Iris pigment epithelial cell (primary cell): ENCODE measurements at places on chromosomes 1 and 21.

GRCh38 chr1:184425449-184426277, 38.8 kb downstream of the C1orf21 start:
- no peak for DNase-seq

DNA sequence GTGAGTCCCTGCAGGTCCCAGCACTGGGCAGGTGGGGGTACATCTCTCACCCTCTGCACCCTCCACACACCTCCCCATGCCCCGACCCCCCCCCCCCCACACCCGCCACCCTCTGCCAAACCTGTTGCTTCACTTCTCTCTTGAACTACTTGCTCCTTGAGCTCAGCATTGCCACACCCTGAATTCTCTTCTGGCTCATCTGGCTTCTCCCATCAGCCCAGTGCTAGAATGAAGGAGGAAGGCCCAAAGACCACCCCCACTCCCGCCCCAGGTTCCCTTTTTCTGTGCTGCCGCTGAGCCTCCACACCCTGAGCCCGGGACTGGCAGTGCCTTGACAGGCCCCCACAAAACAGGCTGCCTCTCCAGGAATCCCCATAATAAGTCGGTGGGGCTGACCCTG, 6.4 kb upstream of the TNNI1 start:
- DNase-seq, result no peak

DNA sequence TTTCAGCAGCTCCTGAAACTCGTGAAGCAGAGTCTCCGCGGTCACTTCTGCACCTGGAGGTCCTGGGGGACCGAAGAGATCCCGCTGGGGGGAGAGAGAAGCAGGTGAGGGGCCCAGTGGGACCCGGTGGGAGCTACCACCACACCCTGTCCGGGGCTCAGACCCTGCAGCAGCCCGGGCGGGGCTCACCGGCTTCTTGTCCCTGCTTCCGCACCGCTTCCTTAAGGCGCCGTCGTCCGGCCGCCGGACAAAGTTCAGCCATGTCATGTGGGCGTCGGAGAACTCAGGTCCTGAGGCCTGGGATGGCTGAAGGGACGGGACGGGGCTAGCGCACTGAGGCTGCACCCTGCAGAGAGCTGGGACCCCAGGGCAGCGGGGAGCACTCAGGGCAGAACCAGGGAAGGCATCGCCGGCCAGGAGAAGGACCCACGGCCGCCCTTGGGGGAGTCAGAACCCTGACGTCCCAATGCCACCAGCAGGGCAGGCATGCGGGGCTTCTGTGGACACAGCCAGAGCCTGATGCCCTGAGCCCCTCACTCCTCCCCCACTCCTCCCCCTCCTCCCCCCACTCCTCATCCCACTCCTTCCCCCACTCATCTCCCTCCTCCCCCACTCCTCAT, 2.2 kb downstream of the C1QTNF12 start:
- no peak for DNase-seq

- DNase-seq, result peak; percentile 70
These were observed 73.4 kb downstream of the GALNT2 start for GRCh38 chr1:230140221-230141020.

DNA sequence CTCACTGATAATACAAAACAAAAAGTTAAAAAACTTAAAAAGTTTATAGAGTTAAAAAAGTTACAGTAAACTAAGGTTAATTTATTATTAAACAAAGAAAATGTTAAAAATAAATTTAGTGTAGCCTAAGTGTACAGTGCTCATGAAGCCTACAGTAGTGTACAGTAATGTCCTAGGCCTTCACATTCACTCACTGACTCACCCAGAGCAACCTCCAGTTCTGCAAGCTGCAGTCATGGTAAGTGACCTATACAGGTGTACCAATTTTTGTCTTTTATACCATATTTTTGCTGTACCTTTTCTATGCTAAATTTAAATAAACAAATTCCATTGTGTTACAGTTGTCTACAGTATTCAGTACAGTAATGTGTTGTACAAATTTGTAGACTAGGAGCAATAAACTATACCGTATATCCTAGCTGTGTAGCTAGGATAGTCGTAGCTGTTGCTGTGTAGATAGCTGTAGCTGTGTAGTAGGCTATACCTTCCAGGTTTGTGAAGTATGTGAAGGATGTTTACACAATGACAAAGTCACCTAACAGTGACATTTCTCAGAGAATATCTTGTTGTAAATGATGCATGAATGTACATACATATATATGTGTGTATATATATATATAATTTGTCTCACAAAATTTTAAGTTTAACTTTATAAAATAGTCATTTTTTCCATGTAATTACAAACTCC, 140.2 kb downstream of the TGFB2 start:
- DNase-seq, result no peak

DNA sequence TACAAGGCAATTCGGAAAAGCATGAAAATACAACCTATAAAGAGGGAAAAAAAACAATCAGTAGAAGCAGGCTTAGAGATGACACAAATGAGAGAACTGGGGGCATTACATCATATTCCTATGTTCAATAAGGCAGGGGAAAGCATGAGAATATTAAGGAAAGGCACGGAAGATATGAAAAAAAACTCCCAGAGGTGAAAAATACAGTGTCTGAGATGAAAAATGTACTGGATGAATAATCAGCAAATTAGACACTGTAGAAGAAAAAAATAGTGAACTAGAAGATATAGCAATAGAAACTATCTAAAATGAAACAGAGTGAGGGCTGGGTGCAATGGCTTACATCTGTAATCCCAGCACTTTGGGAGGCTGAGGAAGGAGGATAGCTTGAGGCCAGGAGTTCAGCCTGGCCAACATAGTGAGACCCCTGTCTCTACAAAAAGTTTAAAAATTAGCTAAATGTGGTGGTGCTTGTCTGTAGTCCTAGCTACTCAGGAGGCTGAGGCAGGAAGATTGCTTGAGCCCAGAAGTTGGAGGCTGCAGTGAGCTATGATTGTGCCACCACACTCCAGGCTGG, 101.8 kb downstream of the ST3GAL3 start:
- no peak for DNase-seq

GRCh38 chr1:32765570-32766327, 51.4 kb downstream of the YARS1 start:
- no peak for DNase-seq

- peak; percentile 27 for DNase-seq
These were observed 28.1 kb downstream of the TMEM50B start for GRCh38 chr21:33451634-33452071.

DNA sequence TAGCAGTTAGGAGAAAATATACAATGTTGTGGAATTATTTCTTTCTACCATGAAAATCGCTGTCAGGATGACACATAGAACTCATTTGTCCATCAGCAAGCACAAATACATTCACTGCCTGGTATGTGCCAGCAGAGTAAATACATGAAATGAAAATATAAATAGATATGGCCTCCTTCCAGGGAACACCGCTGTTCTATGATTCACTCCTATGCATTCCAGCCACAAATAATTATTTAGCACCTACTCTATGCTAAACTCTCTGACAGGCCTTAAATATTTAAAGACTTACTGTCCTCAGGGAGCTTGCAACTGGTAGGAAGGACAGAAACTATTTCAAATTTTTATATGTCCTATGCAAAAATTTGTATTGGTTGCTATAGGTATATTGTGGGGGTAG, 975.0 kb upstream of the NCAM2 start:
- DNase-seq, result no peak

DNA sequence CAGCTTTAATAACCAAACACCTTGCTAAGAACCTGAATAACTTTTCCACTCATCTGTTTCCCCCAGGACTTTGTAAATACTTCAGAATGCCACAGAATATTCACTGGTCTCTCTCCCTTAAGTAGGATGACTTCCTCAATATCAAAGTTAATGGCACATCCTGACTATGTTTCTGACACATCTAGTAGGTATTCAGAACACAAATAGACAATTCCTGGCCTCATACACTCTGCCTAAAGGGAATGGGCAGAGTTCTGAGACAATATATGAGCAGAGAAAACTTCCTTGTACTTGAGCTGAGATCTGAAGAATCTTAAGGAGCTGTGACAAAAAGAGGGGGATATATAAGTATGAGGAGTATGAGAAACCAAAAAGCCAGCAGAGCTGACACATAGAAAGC, 34.8 kb downstream of the ANKRD13C start:
- peak; percentile 74 for DNase-seq

- no peak for DNase-seq
These were observed 77.4 kb upstream of the KRTAP11-1 start for GRCh38 chr21:30958741-30959140.

DNA sequence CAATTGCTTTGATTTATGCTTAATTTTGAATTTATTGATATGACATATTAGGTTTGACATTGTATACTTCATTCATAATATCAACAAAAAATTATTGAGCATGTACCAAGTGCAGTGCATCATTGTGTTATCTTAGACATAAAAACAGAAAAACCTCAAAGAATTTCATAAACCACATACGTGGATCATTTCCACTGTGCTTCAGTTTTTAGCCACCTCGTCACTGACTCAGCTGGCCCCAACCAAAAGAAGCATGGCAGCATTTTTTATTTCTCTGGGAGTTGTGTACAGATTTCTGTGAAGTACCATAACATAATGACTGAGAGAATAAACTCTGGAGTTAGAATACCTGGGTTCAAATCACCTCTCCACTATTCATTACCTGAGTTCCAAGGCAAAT, 95.6 kb upstream of the C1orf87 start:
- DNase-seq, result peak; percentile 83

DNA sequence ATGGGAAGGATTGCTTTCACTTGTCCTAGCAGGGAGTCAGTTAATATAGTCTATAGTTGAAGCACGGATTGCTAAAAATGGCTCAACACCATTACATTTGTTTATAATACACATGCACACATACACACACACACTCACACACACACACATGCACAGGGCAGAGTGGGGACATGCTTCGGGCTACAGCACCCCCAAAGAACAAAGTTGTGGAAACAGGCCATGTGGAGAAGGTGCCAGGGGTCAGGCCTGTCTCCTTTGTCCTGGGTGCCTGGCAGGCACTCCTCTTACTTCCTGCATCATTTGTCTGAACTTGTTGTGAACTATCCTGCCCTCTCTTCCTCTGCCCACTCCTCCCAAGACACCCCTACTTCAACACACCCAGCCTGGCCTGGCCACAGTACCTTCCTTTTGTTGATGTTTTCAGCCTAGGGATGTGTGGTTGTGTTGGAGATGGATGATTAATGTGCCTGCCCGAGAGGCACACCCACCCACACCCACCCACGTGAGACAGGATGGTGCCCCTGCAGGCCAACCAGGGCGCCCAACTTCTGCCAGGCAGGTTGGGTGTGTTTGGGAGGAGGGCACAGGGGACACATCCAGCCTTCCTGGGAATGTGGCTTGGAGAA, 17.5 kb downstream of the RASSF5 start:
- no peak for DNase-seq

DNA sequence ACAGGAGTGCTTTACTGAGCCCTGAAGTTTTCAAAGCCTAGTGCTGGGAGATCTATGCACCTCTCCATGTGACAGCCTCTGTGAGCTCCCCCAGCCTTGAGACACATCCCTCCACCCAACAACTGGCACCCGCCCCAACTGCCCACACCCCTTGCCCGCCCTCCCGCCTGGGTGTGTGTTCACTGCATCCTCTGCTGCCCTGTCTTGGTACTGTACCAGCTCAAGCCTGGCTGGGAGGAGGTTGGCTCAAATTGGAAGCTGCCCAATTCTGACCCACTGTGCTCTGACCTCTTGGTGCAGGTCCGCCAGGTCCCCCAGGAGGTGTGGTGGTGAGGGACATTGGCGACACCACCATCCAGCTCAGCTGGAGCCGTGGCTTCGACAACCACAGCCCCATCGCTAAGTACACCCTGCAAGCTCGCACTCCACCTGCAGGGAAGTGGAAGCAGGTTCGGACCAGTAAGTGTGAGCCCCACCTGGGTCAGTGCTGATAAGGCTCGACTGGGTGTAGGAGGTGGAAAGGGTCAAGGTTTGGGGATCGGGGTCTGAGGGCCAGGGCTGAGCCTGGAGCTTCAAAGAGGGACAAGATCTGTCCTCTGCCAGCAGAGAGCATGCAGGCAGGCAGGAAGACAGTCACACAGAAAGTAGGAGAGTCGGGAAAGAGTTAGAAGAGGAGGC, 18.0 kb downstream of the TMEM81 start:
- no peak for DNase-seq

GRCh38 chr1:92953491-92953890, 7.8 kb downstream of the DIPK1A start:
- DNase-seq, result no peak

GRCh38 chr1:41236781-41237180, 5.3 kb downstream of the SCMH1 start:
- DNase-seq, result no peak

- DNase-seq, result peak; percentile 41
These were observed 32.4 kb downstream of the MAPKAPK2 start for GRCh38 chr1:206716870-206717673.

- DNase-seq, result no peak
These were observed 7.4 kb downstream of the OR2T10 start for GRCh38 chr1:248590055-248590454.

DNA sequence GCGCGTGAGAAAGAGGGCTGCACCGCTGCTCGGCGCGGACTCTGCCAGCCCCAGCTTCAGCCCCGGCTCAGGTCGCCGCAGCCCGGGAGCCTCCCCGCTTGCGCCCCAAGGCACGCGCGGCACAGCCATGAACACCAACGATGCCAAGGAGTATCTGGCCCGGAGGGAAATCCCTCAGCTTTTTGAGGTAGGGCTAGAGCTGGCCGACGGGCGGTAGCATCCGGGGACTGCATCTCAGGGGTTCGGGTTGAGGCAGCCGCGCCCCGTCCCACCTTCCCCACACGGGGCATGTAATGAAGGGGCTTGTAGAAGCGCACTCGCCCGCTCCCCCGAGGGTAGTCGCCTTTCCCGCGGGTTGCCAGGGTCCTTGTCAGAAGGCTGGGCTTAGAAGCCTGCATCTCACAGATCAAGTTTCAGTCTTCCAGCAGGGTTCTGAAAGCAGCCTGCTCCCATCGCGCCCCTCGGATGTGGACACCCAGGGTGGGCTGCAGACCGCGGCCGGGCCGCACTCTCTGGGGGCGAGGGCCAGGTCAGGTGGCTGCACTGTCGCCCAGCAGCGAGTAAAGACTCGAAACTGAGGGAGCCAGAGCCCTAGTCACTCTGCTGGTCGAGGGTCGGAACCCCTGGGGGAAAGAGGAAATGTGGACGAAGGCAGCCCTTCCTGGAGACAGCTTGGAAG, 507 bp downstream of the AK5 start:
- peak; percentile 26 for DNase-seq

GRCh38 chr1:119873135-119874015, 22.9 kb downstream of the ADAM30 start:
- peak; percentile 84 for DNase-seq

- no peak for DNase-seq
These were observed 2.7 kb upstream of the RBM15 start for GRCh38 chr1:110336300-110337039.

GRCh38 chr1:236164273-236164672, 21.9 kb downstream of the GPR137B start:
- DNase-seq, result no peak

DNA sequence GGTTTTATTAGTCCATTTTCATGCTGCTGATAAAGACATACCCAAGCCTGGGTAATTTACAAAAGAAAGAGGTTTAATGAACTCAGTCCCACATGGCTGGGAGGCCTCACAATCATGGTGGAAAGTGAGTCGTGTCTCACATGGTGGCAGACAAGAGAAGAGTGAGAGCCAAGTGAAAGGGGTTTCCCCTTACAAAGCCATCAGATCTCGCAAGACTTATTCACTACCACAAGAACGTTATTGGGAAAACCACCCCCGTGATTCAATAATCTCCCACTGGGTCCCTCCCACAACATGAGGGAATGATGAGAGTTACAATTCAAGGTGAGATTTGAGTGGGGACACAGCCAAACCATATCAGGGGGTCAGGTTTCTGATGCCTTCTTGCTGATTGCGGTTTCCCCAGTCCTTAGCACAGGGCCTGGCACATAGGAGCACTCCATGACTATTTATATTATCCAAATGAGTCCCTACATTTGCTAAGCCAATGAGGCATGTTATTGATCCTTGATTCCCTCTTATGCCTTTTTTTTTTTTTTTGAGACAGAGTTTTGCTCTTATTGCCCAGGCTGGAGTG, 35.3 kb upstream of the PAXBP1 start:
- DNase-seq, result peak; percentile 50
